ENCODE measurements at places on chromosomes 16 and 17.

GRCh38 chr17:32558326-32558955, 71.6 kb downstream of the CDK5R1 start:
- no peak for DNase-seq

- no peak for DNase-seq
Measured at GRCh38 chr17:12568358-12569251, 97.1 kb upstream of the MYOCD start.

DNA sequence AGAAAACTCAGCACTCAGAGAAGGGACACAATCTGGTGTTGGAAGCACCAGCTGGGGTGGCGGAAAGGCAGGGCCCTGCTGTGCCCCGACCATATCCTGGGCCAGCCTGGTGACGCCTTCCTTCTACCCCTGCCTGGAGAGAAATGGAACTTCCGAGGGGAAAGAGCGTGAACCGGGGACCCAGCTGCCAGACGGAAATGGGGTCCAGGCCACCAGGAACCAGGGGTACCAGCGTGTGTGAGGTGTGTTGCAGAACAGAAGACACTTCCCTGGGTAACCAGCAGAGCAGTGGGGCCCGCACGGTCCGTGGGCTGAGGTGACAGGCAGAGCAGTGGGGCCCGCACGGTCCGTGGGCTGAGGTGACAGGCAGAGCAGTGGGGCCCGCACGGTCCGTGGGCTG, 6.8 kb downstream of the RAB40B start:
- no peak for DNase-seq

DNA sequence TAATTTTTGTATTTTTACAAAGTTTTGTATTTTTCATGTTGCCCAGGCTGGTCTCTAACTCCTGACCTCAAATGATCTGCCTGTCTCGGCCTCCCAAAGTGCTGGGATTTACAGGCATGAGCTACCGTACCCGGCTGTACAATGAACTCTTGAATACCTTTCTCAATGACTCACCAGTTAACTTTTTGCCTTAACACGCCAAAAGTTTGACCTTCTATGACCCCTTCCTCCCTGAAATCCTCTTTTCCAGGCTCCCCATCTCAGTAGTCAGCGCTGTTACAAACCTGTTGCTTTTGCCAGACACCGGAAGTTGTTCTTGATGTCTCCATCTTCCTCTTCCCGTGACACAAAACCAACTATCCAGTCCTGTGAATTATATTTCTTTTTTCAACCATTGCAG, 158.1 kb upstream of the ASIC2 start:
- no peak for DNase-seq

DNA sequence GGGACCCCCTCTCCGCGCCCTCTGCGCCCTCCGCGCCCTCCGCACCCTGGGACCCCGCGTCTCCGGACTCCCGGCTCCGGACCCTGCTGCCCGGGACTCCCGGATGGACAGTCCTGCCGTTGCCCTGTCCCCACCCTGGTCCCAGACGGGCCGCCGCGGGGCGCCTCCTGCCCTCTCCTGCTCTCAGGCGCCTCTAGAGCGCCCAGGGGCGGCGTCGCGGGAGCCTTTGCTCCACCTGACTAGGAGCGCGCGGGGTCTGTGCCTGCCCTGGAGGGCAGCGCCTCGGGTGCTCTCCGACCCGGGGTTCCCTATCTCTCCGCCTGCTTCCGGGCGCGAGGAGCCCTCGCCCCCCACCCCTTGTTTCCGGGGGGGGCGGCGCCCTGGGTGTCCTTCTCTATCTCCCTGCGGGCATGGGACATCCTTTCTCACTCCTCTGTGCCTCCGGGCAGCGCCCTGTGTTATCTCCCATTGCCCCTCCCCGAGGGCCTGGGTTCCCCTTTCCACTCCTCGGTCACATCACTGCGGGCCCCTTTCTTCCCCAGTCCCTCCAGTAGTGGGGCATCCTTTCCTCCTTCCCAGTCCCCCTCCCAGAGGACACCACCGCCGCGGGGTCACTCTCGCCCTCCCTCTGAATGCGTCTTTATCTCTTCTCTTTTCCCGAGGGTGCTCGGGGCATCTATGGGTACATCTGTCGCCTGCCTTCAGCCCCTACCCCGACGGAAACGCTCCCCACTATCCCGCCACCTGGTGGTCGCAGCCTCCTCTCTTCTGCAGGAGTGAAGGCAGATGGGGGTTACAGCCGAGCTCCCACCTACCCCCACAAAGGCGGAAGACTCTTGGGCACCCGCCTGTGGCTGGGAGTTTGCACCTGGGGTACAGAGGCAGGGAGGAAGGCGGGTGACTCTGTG, 875 bp downstream of the PRKCB start:
- peak; percentile 78 for DNase-seq

- no peak for DNase-seq
Measured at GRCh38 chr17:72697602-72698146, 394.8 kb downstream of the SLC39A11 start.

GRCh38 chr16:69554495-69554894, 11.3 kb upstream of the NFAT5 start:
- DNase-seq: no peak

DNA sequence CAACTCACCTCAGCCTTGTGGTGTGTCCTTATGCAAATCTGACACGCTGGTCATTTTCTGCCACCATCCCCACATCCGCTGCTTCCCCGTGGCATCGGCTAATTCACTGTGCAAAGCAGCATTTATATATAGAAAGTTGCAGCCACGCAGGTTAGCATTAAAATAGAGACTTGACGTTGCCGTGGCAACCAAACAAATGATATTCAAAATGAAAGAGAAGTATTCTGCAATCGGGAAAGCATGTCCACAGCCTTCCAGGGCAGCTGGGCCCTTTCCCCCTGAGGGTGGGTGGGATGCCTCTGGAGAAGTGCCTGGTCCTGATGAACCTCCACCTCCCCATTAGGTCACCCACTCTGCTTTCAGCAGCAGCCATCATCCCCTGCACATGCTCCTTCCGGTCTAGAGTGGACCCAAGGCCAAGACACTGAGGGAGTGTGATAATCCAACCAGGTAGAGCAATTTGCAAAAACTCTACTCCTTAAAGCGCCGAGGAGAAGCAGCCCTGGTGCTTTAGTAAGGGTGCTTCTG, 138.7 kb downstream of the GAS7 start:
- no peak for DNase-seq

DNA sequence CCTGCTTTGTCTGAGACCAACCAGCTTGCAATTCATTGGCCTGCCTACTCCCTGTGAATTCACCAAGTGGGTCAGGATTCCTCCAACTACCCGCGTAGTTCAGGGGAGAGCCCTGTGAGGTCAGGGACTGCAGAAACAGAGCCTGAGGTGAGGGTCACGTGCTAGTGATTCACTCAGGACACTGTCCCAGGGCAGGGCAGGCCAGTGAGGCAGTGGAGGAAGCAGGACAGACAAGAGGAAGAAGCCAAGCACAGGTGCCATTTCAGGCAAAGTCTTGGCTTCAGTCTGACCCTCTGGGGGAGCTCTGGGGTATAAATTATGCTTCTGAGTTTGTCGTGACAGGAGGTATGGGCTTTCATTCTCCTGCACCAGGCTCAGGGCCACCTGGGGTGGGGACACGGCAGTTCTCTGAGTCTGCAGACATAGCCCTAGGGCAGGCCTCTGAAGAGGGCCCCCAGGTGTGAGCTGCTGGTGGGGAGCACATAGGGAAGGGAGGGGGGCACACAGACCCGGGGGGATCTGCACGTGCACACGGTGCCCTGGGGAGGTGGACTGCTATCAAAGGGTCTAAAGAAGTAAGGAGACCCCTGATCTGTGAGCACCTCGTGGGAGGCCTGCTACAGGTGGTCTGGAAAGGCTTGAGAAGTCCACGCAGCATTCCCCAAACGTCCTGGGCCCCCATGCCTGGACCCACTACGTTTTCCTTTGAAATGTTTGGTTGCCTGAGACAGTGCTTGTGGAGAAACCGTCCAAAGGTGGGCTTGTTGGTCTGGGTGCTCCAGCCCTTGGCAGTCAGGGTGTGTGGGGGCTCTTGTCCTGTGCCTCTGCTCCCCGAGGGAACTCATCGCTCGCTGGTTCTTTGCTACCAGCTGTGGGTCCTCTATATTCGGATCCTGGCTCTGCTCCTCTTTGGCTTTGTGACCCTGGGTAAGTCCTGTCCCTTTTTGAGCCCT, 46.4 kb downstream of the NKD1 start:
- DNase-seq: no peak

DNA sequence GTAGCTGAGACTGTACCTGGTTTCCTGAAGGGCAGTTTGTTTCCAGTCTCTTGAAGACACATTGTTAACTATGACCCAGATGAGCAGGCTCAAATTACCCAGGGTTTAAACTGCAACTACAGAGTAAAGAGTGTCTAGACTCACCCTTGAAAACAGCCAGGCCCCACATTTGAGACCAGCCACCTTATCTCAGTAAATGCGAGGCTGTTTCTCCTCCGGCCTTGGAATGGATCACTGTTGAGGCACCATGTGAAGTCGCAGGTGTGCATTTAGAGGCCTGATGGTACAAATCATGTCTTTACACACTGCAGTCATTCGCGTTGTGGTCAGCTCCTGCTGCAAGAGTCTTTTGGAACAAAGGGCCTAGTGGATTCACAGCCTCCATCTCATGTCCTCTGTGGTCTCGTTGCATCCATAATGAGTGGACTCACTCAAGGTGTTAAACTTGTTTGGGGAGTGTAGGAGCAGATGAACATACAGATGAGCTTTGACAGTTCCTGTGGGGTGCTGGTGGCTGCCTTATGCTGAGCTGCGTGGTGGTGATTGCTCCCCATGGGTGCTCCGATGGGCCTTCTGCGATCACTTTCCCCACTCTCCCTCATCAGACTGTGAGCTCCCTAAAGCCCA, 18.5 kb upstream of the N4BP1 start:
- no peak for DNase-seq

DNA sequence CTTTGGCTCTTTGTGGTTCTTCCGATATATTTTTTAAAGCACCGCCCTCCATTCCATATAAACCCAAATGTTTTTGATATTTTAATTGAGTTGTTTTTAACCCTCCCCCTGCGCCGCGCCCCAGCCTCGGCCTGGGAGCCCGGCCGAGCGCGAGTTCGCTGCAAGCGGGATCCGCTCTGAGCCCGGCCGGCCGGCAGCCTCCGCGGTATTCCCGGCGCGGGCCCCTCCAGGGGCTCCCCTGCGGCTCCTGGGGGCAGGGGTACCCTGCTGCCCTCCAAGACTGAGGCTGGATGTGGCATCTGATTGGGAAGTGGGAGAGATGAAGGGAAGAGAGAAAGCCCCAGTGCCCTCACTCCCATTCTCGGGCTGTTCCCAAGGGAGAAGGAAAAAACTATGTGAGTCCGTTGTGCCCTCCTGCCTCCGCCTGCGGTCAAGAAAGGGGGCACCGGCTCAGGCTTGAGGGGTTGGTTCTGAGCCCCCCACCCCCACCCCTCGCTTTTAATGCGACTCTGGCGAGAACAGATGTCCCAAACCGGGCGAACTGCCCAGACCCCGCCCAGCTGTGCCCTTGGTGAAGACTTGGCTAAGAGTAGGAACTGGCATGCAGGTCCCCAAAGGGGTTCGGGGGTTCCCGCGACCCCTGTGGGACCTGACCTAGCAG, 8.6 kb downstream of the NEUROD2 start:
- DNase-seq: no peak

DNA sequence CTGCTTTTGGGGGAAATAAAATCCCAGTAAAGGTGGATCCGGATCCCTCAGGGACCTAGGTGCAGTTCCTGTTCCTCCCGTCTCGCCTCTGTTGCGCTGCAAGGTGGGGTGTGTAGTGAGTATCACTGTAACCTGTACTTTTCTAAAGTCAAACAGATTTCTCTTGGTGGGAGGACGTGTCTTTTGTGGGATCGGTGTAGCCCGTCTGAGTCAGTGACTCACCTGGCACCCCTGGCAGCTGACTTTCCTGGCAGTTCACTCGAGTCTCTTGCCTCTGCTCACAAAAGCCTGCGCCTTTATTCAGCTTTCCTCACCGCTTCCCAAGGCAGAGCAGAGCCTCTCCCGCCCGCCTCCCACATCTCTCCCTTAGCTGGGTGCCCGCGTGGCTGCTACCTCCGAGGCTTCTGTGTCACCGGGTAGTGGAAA, 85.7 kb downstream of the CMIP start:
- DNase-seq: no peak

GRCh38 chr17:13337151-13337550, 264.6 kb downstream of the HS3ST3A1 start:
- no peak for DNase-seq

GRCh38 chr16:19363740-19364139, 53.9 kb upstream of the TMC5 start:
- no peak for DNase-seq

GRCh38 chr17:14442798-14443528, 142.1 kb downstream of the HS3ST3B1 start:
- DNase-seq: no peak

GRCh38 chr16:87483481-87483880, 9.3 kb downstream of the ZCCHC14 start:
- DNase-seq: no peak

GRCh38 chr16:2512735-2513404, 882 bp upstream of the ATP6V0C start:
- DNase-seq: no peak

DNA sequence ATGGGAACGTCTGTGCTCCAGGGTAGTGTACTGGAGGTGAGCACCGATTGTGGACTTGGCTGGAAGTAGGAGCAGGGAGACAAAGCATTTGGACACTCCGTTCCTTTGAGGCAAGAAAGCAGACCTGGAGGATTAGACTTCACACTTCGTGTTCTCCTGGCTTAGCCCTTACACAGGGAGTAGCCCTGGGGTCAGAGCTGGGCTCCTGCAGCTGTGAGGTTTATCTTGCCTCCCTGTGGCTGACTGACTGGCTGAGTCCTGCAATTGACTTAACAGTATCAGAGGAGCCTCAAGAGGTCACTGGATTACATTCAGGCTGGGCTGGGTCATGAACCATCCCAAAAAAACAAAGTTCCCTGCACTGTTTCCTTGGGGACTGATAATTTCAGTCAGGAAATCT, 37.1 kb downstream of the MPRIP start:
- no peak for DNase-seq

- DNase-seq: peak; percentile 19
Measured at GRCh38 chr17:44069974-44070454, 521 bp upstream of the G6PC3 start.

DNA sequence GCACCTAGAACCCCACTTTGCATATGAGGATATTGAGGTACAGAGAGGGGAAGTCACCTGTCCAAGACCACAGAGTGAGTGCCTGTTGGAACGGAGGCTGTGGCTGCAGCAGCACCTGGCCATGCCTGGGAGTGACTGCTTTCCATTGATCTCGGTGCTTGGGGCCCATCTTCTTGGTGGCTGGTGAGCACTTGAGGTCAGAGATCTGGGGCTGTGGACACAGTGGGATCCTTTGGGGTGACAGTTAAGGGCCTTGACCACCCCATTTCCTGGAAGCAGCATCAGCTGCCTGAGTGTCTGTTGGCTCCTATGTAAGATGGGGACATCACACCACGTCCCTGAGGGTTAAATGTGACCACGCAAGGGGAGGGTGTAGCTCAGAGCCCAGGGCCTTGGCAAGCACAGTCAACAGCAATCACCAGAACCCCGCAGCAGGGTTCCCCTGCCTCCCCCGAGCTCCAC, 111.7 kb downstream of the IRF8 start:
- DNase-seq: no peak

- peak; percentile 36 for DNase-seq
Measured at GRCh38 chr16:25256695-25257469, 763 bp downstream of the ZKSCAN2 start.

Data from stimulated activated naive CD8-positive, alpha-beta T cell treated with anti-CD3 and anti-CD28 coated beads, Interleukin-15, Interleukin-2, amounts not matched to agents 100 U/mL and 50 U/mL, for 24 hours (primary cell).